BJ (cell line): ENCODE measurements at places on chromosomes 16 and 17.
A peak's percentile ranks its signal among the peaks of the same experiment; 100 is the strongest.

GRCh38 chr17:70168044-70168976 lies 1.0 kb upstream of the KCNJ2 start:
- peak; percentile 25 for DNase-seq

- DNase-seq, result peak; percentile 37
These were observed at the start of gene DEXI for GRCh38 chr16:10942352-10943063. TSS of gene DEXI (minus strand) at chr16:10942468. CDS start at chr16:10942005, 463 bp downstream.

DNA sequence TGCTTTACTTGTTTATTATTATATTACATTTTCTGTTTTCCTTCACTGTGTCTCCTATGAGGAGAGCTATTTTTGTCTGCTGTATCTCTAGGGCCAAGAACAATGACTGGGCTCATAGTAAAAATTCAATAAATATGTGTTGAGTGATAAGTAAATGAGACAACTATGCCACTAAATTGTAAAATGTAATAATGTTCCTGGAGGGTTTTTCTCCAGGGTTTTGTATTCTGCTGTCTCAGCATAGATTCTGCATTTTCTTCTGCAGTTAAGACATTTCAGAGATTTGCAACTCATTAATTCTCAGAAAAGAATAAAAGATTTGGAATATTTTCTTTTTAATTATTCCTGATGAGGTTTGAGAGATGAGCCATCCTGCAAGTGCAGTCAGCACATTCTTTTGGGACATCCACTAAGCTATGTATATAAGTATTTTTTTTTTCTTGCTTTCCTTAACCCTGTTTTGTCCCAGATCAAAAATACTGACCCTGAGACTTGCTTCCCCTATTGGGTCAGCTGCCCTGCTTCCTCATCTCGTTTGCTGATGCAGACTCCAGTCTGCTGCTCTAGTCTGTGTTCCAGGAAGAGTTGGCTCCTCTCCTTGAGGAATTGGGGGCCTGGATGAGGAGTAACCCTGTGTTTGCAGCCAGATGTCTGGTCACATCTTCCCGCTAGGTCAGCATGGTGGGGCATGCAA lies 122.9 kb downstream of the ABCA8 start:
- DNase-seq, result no peak

DNA sequence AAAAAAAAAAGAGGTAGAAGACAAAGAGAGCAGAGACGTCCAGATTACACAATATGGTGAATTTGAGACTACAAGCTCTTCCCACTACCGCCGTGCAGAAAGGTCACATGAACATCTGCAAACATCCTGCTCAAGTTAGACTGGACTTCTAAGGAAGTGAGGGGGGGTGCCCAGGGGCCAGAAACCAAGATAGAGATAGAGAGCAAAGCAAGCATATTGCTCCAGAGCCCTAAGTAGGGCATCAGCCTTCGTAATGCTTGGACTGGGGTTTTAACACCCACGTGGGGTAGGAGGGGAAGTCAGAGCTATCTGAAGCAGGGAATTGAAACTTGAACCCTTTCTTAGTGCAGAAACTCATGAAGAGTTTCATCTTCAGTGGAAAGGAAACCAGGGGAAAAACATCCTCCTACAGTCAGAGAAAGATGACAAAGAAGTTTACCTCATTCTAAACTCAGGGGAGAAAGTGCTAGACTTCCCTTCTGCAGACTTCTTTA lies 8.7 kb downstream of the CLEC19A start:
- no peak for DNase-seq

- DNase-seq, result no peak
These were observed 145.3 kb upstream of the LHX1 start for GRCh38 chr17:36791942-36792475.

DNA sequence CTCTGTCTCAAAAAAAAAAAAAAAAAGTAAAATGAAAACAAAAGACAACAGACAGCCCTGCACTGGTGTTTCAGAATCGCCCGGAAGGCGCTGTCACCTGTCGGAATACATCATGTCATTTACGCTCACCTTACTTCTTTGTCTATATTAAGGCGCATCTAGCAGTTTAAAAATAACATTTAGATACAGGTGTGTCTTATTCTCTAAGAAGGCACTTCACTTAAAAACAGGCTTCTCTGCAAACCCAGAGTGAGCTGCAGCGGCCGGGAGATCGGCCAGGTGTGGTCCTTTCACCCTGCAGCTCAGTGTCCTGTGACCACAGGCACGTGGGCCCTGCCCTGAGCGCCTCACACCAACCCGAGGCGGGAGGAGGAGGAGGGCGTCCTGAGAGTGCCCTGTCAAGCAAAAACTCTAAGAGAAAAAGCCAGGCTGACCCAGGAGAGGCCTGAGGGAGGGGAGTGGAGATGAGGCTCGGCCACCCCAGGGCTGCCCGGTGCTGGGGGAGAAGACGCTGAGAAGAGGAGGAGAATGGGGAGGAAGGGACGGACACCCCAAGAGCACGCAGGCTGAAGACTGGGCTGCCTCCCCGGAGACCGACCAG lies 3.3 kb upstream of the LMF1 start:
- no peak for DNase-seq

GRCh38 chr17:49814781-49815529 lies 26.5 kb downstream of the KAT7 start:
- no peak for DNase-seq

GRCh38 chr16:11546608-11547061 lies 40.1 kb downstream of the LITAF start:
- peak; percentile 35 for DNase-seq

DNA sequence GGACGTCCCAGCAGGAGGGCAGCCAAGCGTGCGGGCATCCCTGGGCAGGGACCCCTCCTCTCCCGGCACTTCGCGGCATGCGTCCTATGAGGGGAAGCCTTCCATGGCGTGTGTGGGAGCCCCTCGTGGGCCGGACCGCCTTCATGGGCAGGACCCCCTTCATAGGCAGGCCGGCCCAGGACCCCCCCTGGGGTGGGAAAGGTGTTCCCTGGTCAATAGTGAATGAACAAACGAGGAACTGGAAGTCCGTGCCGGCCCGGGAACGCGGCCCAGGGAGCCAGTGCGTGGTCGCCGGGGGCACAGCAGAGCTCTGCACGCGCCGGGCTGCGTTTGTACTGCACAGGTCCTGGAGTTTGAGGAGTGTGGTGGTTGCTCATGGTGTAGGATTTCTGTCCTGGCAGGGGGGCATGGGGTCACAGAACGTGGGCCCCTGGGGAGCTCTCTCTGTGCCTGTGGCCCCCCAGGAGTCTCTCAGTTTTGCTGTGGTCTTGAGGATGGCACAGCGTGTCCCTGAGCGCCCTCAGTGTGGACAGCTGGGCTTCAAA lies 13.9 kb downstream of the BAIAP2 start:
- no peak for DNase-seq

DNA sequence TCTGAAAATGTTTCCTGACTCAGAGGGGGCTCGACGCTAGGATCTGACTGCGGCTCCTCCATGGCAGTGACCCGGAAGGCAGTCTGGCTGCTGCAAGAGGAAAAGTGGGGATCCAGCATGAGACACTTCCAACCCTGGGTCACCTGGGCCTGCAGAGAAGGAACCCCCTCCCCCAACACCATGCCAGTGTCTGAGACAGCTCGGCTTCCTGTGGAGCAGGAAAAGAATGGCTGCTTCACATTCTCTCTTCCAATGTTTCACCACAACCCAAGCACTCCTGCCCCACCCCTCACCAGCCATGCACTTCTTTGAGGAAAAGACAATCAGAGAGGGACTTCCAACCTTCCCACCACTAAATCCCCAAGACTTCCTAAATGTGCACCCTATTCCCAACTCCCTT lies 10.8 kb downstream of the TP53 start:
- no peak for DNase-seq

GRCh38 chr17:60139438-60140285 lies 10.1 kb upstream of the CA4 start:
- no peak for DNase-seq

GRCh38 chr17:77501101-77501566 lies 360.4 kb downstream of the SEC14L1 start:
- no peak for DNase-seq

DNA sequence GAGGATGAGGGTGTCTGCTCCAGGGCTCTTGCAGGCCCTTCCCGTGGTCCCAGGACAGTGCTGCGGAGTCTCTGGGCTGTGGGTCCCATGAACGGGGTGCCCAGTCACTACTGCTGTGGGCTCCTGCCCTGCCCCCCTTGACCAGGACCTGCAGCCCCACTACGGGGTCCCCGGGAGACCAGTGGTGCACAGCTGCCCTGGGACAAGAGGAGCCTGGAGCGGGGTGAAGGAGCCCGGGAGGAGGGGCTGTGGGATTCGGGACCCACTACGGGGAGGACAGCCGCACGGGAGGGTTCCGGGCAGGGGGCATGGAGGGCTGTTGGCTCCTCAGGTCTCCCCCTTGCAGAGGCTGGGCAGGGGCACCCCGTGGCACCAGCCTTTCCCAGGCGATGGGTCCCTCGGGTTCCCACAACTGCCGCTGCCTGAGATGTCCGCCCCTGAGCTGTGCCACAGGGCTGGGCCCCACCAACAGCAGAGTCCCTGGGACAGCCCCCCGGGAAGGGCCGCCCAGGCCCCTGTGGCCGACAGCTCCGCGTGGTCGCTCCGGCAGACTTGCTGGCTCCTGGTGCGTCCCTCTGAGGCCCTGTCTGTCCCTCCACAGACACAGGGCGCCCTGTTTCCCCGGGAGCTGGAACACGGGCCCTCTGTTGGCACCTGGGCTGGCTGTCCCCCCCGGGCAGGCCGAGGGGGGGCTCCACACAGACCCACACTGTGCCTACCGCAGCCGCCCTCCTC lies 52.1 kb upstream of the GNG13 start:
- no peak for DNase-seq

DNA sequence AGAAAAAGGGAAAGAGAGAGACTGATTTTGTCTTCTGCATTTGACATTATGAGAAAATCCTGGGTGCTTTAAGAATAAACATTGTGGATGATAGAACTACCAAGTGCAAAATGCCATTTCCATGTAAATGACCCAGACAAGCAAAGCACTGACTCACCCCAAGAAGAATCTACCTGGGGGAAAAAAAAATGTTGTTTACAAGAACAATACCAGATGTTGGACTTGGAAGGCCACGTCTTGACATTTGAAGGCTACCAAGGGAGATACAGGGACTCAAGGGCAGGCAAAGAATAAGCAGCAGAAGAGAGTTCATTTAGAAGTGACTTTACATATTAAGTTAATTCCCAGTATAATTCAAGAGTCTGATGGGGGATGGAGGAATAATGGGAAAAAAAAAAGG lies 125.3 kb downstream of the TMEM114 start:
- DNase-seq, result no peak

GRCh38 chr17:10646392-10646990 lies 10.6 kb downstream of the MYH3 start:
- no peak for DNase-seq

DNA sequence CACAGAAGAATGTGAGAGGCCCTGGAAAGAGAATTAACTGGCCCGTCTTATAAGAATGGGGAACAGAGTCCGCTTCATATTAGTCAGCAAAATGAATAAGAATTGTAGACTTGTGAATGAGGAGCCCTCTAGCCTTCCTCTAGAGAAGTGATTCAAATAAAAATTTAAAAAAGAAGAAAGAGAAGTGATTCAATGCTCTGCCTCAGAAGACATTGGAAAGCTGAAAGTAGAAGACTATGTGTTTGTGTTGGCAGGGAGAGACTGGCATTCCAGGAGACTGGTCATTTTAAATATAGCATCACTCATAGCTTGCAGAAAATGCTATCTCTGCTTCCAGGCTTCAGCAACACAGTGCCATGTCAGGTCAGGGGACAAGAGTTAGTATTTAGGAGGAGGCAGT lies 190.6 kb upstream of the HS3ST3A1 start:
- DNase-seq, result no peak

GRCh38 chr17:43983515-43984411 lies 20.7 kb upstream of the NAGS start:
- no peak for DNase-seq

DNA sequence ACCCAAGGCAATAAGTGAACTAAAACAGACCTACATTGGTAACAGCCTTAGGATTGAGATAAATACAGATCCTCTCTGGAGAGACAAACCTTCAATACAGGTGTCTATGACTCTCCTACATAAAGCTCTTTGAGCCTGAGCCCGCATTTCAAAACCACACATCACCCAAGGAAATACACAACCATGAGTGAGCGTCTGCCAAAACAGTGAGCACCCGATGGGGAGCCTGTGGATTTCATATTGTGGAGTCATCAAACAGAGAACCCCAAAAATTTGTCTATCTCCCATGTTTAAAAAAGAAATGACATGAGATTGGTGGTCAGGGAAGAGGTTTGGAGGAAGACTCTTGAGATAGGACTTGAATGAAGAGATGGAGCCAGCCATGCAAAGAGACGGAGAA lies 102.2 kb upstream of the LHX1 start:
- no peak for DNase-seq

- no peak for DNase-seq
These were observed 5.2 kb downstream of the OMG start for GRCh38 chr17:31291820-31292219.

DNA sequence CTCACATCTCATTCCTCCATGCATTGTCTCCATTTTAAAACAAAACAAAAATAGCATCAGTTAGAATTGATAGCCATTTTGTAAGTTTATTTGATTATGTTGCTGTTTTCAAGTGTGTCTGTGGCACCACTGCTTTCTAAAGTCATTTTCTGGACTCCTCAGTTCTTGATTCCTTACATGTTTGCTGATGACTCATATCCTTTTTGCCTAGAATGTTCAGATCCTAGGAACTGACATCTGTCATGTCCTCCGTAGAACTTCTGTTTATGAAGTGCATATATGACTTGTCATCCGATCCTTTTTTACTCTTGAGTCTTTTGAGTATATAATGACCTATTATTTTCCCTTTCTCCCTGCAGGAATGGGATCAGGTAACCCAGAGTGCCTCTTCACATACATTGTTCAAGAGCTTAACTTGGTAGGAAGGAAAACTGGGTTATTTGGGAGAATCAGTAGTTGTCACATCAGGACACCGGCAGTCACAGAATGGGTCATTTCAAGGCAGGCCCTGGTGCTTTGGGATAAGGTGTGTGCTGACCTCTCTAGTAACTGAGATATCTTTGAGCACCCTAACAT lies 69.2 kb downstream of the MAP2K4 start:
- no peak for DNase-seq

GRCh38 chr17:42129109-42129837 lies 6.7 kb downstream of the HSPB9 start:
- DNase-seq, result no peak

DNA sequence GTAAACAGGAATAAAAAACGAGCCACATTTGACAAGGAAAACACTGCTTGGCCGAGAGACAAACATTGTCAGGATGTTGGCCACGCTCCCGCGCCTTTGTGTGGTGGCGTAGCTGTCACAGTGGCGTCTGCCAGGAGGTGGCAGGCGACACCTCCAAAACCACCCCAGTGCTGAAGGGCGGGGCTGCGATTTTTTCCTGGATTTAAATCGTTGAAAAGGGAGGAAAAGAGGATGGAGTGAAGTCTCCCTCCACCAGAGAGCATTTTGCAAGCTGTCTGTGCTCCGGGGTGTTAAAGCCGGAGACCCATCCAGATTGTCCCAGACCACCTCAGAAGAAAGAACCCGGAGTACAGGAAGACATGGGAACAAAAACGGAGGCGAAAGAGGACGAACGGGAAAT lies 12.7 kb downstream of the MRM3 start:
- no peak for DNase-seq

GRCh38 chr16:29664091-29664921 lies 1.3 kb downstream of the SPN start:
- no peak for DNase-seq
